ENCODE measurements at places on chromosomes 1 and 21.

DNA sequence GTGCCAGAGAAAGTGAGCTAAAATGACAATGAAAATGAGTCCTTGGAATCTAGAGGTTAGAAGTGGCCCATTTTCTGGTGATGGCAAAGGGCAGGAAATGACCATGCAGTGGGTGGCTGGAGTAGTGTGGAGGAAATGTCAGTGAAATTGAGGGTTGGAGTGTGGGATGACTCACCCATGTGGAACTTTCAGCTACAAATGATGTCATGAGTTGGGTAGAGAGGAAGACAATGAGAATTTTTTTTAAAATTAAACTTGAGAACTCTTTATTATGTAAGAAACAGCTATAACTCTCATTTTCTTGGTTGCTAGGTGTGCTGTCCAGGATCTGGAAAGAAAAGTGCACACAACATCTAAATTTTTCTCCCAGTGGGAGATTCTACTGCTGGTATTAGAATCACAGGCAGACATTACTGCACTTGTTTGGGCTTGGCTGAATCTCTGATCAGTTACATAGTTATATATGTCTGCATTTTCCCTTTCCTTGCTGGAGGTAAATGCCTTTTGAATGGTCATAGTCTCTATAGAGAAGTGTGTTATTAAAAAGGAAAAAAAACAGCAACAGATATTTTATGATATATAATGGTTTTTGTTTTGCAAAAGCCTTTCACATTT is 56.8 kb upstream of the GNG12 start:
- DNase-seq: no peak

DNA sequence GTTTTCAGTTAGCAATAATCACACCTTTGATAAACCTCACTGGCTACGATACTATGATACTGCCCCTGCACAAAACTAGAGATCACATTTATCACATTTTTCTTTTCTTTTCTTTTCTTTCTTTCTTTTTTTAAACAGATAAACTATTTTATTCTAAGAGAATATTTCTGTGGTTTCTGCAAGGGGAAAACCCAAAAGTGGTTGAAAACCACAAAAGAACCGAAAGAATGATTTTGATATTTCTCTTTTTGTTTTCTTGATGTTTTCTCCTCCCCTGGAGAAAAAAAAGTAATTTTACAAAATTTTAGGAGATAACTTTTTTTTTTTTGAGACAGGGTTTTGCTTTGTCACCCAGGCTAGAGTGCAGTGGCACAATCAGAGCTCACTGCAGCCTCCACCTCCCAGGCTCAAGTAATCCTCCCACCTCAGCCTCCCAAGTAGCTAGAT is 18.4 kb upstream of the FRRS1 start:
- no peak for DNase-seq

DNA sequence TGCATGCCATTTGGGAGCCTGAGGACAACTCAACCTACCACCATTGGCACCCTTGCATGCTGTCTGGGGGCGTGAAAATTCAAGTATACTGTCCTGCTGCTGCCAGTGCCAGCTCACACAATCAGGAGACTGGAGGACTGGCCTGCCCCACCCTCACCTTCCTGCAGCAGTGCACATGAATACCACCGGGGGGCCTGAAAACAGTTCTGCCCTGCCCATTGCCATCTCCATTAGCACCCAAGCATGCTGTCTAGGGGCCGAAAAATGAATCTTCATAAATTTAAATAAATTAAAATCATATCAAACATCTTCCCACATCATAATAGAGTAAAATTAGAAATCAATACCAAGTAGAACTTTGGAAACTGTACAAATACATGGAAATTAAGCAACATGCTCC is 322.1 kb upstream of the TMPRSS15 start:
- no peak for DNase-seq

GRCh38 chr21:38027901-38028498 is 111.7 kb upstream of the KCNJ6 start:
- no peak for DNase-seq

- DNase-seq: no peak
These were observed 8.8 kb downstream of the SYF2 start for GRCh38 chr1:25223471-25223870.

DNA sequence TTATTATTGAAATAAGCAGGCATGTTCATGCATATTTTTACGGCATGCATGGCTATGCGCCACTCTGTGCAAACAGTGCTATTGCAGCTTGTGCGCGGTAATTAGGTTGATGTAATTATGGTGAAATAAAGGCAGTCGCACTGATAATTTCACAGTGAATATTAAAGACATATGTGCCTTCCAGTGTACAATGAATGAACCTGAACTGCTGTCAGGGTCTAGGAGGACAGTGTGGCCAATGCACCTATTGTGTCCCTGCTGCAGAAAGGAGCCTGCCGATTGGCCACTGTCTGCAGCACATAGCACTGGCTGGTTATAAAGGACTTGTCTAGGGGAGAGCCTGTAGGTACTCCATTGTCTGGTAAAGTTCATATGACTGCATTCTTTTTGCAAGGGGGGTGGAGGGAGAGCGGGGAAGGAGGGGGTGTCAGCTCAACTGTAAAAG is 340.4 kb downstream of the USP25 start:
- no peak for DNase-seq

DNA sequence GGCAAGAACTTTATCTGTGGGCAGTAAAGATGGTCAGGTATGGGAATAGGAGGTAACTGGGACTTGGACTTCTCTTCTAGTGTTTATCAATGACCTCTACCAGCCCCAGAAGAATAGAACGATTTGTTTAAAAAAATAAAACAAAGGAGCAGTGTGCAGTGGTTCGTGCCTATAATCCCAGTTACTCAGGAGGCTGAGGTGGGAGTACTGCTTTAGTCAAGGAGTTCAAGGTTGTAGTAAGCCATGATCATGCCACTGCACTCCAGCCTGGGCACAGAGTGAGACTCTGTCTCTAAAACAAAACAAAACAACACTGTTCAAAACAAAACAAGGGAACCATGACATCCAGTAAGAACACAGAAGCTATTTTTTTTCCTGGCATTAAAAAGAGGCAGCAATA is 4.3 kb downstream of the RNF19B start:
- DNase-seq: no peak

GRCh38 chr1:19811206-19811851 is 3.8 kb downstream of the RNF186 start:
- DNase-seq: peak; percentile 36

DNA sequence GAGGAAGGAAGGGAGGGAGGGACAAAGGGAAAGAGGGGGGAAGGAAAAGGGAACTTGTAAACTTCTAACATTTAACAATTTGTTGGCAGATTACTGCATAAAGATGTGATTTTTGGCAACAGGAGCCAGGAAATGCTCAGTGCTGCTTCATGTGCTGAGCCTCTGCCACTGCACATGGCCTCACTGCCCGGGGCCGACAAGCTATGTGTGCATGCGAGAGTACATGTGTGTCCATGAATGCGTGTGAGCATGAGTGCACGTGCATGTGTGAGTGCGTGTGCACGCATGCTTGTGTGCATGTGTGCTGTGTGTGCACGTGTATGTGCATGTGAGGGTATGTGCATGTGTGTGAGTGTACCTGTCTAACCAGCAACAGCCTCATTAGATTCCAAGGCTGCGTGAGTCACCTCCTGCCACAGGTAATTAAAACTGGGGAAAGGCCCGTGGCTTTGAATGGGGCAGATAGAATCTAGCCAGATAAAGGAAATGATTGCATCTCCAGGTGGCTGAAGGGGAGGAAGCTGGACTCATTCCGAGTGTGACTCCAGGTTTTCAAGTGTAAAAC is 41.4 kb upstream of the TSPEAR start:
- DNase-seq: no peak

DNA sequence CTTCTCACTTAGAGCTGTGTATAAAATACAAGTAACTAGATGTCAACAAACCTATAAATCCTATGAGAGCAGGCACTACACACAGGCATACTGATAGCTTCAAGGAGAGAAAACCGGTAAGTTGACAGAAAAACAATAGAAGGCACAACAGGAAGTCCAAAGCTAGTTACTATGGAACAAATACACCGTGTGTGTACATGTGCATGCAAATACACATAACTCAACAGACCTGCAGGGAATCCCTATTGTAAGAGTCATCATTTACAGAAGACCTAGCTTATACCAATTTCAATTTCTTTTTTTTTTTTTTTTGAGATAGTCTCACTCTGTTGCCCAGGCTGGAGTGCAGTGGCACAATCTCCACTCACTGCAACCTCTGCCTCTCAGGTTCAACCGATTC is 26.3 kb downstream of the JAK1 start:
- DNase-seq: no peak

GRCh38 chr1:226457307-226457712 is 49.4 kb upstream of the PARP1 start:
- DNase-seq: peak; percentile 76

- no peak for DNase-seq
These were observed 106.1 kb downstream of the RIPK4 start for GRCh38 chr21:41660748-41661147.

GRCh38 chr1:21012937-21013336 is 163.8 kb downstream of the EIF4G3 start:
- no peak for DNase-seq

GRCh38 chr21:16597753-16598152 is 868.0 kb downstream of the USP25 start:
- DNase-seq: no peak

GRCh38 chr1:41025979-41026819 is 4.7 kb upstream of the SLFNL1 start:
- no peak for DNase-seq

- peak; percentile 10 for DNase-seq
These were observed 548 bp upstream of the CDC20 start for GRCh38 chr1:43358121-43358745.

- no peak for DNase-seq
These were observed 125.6 kb downstream of the ETS2 start for GRCh38 chr21:38931291-38931690.

Data from naive thymus-derived CD4-positive, alpha-beta T cell (primary cell).